Left hindlimb (tissue), 1 donor: ENCODE measurements at places on chromosomes 6 and 20.

- no peak for DNase-seq
These were observed 42.6 kb upstream of the MTHFD1L start for GRCh38 chr6:150822932-150823331.

GRCh38 chr20:13220904-13221297 is at the start of gene ISM1:
ISM1 (plus strand) TSS chr20:13221274; CDS start chr20:13221777, 503 bp downstream.
- peak; percentile 57 for DNase-seq

DNA sequence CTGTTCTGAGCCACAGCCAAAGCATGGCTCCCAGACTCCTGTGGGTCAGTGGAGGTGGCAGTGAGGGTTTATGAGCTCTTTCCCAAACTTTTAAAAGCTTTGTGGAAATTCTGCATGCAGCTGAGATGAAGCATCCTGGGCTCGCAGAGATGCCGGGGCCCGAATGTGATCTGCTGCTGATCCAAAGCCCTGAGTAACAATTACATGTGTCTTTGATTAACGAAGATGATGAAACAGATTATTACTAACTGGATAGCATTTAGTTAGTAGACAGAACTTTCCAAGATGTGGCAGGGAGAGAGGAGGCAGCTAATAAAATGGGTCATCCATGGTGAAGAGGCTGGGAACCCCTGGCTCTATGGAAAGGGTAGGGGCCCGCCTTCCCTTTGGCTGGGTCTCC is 43.9 kb upstream of the MDFI start:
- no peak for DNase-seq

GRCh38 chr6:41622206-41622988 is 15.9 kb upstream of the MDFI start:
- no peak for DNase-seq

DNA sequence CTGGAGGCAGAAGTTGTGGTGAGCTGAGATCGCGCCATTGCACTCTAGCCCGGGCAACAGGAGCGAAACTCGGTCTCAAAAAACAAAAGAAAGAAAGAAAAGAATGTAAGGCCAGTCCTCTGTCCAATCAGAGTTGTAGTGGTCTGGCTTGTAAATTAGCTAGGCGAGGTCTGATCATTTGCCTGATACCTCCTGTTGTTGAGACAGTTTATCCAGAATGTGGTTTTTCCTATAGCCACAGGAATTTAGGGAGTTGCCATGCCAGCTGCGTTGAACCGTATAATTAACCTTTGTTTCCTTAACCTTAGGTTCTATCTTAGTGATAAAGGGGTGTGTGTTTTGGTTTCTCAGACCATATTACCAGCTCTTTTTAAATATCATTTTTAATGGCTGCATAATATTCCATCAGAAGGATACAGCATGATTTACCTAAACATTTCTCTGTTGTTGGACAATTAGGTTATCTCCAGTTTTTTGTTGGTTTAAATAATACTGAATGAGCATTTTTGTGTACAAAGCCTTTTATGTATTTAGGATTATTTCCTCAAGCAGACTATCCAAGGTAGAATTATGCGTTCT is 11.7 kb upstream of the PPARD start:
- no peak for DNase-seq

- no peak for DNase-seq
These were observed 164.1 kb downstream of the TAF4 start for GRCh38 chr20:61901392-61902220.

GRCh38 chr6:154515826-154516225 is 5.3 kb upstream of the CNKSR3 start:
- no peak for DNase-seq

GRCh38 chr6:126444659-126445273 is 104.9 kb downstream of the CENPW start:
- DNase-seq: no peak

- no peak for DNase-seq
These were observed 120.4 kb downstream of the BCAS1 start for GRCh38 chr20:53950031-53950430.

GRCh38 chr20:32333988-32334885 is 23.9 kb upstream of the ASXL1 start:
- DNase-seq: peak; percentile 47

- no peak for DNase-seq
These were observed 679 bp upstream of the PPDPF start for GRCh38 chr20:63519668-63520503.

- DNase-seq: peak; percentile 37
These were observed 1.7 kb downstream of the RSPO3 start for GRCh38 chr6:127120023-127120786.

GRCh38 chr6:83708970-83709747 is at the start of gene SNAP91:
SNAP91 (minus strand) TSS chr6:83709101; CDS start chr6:83707927, 1,174 bp downstream.
- DNase-seq: peak; percentile 66

DNA sequence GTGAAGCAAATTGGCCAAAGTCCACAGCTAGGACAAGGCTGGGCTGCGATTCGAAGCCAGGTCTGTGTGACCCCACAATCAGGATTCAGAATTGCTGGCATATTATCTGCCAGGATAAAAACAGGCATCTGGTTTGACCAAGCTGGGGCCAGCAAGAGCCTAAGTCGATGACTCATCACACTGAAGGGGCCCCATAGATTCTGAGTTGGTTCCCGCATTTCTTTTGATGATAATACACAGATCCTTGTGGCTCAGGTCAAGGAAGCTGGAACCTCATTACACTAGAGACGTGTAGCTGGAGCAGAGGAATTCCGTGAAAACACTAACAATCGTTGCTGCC is 6.5 kb downstream of the KCNB1 start:
- DNase-seq: no peak

DNA sequence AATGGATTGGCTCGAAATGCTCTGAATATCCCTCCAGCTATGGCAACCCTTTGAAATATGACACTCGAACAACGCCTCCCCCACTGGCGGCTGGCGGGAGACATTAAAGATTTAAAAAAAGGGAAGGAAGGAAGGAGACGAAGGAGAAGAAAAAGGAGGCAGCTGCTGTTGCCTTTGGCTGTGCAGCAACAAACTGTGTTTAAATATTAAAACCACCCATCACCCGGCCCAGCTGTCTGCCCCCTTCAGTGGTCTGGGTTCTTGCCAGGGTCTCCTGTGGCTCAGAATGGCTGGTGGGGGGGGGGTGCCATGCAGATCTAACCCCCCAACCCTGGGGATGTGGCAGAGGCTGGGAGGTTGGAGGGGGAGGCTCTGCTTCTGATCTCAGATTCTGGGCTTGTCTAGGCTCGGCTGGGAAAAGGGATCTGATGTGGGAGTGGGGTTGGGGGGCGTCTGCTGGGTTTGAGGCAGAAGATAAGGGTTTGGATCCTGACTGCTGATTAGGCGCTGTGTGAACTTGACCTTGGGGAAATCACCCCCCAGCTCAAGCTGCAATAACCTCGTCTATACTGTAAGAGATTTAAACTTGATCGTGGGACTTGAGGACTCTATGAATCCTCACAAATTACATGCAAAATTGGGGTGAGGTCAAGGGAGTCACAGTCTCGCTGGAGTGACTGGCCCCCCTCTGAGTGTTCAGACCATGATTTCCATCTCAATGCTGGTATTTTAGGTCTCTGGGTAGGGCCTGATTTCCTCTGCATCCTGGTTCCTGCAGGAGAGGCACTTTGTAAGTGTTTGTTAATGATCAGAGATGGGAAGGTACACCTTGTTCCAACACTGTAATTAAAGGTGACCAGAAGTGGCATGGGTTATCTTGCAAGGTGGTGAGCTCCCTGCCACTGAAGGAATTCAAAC is 40.3 kb upstream of the BLCAP start:
- peak; percentile 52 for DNase-seq

DNA sequence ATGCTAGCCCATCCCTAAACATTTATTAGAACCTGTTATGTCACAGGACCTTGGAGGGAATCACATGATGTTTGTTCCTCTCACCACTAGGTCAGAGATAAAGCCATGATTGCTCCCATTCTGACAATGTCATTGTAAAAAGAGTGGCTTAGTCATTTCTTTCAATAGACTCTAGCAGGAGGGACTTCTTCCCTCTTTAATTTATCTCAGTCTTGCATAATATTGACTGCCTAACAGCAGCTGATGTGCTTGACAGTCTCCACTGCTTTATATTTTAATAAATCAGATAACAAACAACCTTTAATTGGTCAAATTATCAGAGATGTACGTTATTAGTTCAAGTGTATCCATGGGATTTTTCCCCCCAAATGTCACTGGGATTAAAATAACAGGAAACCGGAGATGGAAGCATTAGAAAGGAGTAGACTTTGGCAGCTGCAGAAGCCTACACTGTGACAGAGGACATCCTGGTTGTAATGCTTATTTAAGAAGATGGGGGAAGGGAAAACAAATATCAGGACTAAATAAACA is 39.6 kb downstream of the LAMA4 start:
- no peak for DNase-seq

DNA sequence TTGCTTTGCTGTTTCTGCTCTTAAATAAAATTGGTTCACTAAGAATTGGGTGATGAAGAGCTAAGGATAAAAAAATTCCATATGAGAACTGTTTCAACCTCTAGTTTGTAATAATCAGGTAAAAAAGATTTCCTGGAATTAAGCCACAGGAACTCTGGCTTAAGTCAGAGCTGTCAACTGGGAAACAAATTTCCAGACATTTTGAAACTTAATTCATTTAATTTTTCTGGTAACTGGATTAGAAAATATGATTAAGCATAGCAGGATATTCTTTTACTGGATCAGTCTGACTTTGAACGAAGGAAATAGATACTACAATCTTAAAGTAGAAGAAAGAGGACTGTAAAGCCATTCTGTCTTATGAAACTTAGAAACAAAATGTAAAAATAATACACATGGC is 1.3 kb upstream of the VIP start:
- no peak for DNase-seq
